ENCODE measurements at places on chromosomes 4 and X.

- peak; percentile 24 for DNase-seq
These were observed 26.5 kb upstream of the IRAK1 start for GRCh38 chrX:154046031-154046781.

GRCh38 chrX:64192673-64193072 is 12.8 kb downstream of the AMER1 start:
- DNase-seq: no peak

- DNase-seq: no peak
These were observed 1092.3 kb downstream of the ARAP2 start for GRCh38 chr4:35151816-35152572.

GRCh38 chr4:130563889-130564418 is 1468.0 kb downstream of the C4orf33 start:
- DNase-seq: no peak

DNA sequence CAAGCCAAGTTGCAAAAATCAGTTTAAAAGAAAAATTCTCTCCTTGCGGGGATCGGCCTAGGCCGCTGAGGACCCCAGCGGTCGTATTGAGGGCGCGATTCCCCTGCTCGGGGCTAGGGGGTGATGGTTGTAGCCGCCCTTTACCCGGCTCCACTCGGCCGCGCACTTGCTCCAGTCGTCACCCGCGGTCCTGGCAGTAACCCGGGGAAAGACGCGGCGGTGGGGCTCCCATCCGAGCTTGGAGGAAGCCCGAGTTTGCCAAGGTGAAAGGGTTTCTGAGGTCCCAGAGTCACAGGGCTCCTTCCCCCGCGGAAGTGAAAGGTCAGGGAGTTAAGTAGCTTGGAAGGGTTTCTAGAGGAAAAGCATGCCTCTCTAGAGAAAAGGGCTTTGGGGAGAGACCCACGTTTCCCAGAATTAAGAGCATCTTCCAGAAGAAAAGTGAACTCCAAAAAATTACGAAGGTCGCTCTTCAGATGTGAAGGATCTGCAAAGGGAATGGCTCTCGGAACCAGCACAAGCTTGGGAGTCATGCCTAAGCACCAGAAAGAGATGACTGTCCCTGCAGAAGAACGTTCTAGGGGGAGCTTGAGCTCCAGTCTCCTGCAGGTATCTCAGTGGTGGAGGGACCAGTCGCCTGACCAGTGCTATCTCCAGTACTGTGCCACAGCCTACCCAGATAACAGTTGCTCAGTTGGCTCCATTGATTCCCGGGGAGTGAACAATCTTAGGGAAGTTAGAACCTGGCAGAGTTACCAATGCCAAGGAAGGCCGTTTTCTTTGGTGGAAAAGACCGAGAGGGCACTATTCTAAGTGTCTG is 875 bp downstream of the LAP3 start:
- DNase-seq: peak; percentile 19

DNA sequence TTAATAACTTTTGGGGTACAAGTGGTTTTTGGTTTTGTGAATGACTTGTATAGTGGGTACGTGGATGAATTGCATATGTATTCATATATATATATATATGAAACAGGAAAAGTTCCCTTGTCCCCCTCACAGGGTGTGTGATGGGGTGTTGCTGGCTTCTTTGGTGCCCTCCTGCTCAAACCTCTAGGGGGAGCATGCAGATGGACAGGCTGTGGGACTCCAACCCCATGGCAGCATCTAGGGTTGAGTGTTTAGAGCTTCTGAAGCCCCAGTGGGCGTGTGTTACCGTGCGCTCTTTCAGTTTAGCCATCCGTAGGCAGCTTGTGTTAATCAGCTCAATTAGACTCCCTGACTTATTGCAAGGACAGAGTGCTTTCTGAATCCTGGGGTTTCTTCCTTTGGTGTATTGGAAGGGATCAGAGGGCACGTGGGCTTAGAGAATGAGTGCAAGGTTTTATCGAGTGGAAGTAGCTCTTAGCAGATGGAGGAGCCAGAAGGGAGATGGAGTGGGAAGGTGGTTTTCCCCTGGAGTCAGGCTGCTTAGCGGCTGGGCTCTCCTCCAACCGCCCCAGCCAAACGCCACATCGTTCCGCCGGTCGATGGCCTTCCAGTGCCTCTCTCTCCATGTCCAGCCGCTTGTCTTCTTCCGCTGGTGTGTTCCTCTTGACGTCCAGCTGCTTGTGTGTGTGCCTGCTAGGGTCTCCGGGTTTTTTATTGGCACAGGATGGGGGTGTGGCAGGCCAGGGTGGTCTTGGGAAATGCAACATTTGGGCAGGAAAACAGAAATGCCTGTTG is 674.4 kb upstream of the LCORL start:
- DNase-seq: no peak

DNA sequence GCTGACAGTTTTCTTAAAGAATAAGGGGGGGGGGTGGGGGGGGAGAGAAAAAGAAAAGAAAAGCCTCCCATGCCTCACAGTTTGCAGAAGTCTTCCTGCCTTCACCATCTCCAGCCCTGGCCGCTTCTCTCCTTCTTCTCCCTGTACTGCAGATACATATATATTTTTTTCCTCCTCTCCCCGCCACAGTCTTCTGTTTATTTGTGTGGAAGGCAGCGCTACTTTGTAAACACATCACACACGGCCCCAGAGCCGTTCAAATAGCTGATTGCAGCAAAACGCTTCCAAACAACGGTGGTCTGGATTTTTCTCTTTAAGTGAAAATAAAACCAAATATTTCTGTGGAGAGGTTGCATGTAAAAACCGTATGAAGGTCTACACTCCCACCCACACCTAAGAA is 732 bp downstream of the NLGN4X start:
- no peak for DNase-seq

DNA sequence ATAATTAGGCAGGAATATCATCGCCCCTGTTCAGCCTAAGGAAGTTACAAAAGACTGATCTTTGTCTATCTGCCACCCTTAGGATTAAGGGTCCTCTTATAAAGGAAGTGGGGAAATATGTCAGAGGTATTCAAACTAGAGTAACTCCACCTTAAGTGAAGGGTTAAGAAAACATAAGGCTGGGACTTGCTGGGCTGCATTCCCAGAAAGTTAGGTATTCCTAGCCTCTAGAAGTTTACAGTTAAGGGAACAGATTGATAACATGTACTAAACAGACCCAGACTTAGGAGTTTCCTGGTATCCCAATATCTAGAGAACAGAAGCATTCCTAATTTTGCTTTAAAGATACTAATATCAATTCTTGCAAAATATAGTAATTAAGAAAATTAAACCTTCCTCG is 6.0 kb downstream of the CXCL2 start:
- DNase-seq: no peak

DNA sequence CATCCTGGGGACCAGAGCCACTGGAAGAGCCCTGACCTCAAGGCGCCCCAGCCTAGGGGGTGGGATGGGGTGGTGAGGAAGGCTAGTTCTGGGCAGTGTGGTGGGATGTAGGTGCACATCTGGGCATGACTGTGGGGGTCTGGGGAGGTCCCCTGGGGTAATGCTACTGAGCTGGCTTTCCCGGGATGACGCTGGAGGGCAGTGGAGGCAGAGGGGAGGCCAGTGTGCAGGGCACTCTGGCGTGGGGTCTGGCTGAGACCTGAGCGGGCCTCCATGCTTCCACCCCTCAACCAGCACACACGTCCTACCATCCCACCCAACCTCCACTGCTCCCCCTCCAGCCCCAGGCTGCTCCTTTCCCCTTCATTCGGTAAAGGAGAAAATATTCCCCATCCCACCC is 4.8 kb upstream of the SH3BP2 start:
- no peak for DNase-seq

DNA sequence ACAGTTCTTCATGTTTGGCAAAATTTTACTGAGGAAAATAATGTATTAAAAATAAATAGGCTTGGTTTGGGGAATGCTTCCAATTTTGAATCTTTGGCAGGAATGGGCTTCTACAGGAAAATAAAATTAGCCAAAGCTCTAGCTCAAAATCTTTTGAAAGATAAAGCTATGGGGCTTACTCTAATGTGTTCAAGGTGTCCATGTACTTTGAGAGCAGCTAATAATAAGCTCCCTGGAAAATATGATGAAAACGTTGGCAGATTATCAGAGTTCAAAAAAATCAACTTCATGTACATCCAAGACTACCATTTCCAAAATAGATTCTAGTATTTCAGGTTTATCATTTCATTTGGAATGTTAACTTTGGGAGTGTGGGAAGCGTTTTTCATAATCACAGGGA is 158.4 kb downstream of the EMCN start:
- no peak for DNase-seq

DNA sequence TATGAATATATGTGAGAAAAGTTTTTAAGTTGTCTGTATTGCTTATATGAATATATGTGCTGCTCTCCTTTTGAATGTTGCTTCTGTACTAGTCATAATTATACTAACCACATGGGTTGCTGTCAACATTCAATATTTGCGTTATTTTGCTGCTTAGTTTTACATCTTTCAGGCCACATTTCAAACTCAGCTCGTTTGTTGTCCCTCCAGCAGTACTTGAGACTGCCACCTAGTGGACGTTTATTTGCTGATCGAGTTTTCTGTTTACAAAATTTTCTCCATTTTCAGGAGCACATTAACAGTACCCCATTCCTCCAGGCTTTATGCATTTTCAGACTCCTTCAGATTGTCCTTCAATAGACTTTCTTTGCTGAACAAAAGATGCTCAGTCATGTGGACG is 75.8 kb downstream of the NUDT11 start:
- peak; percentile 25 for DNase-seq

GRCh38 chr4:107823870-107824349 is 822 bp upstream of the SGMS2 start:
- peak; percentile 25 for DNase-seq

GRCh38 chr4:62482355-62482754 is 1282.2 kb downstream of the ADGRL3 start:
- DNase-seq: no peak

GRCh38 chrX:27466051-27466450 is 2.9 kb upstream of the PPP4R3C start:
- no peak for DNase-seq

DNA sequence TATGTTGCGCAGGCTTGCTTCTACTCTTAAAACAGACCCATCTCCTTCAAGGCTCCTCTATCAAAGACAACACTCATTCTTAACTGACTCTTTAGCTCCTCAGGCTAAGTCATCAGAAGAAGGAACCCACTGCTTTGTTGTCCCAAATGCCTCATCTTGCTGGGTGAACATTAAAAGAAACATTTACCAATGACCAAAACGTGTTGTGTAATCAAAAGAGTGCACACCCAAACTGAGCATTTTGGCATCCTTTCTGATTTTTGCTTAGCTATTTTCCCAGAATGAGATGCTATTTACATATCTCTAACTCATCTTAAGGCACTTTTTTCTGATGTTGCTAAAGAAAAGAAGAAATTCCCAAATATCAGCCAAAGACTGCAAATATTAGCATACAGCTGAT is 131.7 kb upstream of the VCX3A start:
- no peak for DNase-seq

DNA sequence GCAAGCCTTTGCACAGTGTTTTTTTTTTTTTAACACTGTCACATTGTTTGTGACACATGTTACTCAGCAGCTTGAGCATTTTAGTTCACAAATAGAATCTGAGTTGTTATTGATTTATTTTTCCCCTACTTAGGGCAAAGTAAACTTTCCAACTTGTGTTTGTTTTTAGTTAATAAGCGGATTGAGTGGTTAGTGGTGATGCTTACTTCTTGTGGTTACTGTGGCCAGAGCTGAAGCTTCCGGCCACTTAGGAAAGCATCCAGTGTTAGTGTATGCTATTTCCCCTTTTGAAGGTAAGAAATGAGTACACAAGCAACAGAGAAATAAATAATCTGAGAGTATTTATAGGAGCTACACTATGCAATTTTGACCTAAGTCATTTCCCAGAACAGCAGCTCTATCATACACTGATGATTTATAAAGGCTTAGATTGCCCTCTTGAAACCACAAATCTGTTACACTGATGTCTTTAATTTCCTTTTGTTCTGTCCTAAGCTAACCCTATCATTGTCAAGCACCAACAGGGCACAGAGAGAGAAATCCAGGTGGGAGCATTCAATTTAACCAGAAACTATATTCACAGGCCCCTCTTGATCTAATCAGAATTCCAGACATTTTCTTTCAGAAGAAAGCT is 2464.6 kb downstream of the PCDH7 start:
- DNase-seq: no peak

DNA sequence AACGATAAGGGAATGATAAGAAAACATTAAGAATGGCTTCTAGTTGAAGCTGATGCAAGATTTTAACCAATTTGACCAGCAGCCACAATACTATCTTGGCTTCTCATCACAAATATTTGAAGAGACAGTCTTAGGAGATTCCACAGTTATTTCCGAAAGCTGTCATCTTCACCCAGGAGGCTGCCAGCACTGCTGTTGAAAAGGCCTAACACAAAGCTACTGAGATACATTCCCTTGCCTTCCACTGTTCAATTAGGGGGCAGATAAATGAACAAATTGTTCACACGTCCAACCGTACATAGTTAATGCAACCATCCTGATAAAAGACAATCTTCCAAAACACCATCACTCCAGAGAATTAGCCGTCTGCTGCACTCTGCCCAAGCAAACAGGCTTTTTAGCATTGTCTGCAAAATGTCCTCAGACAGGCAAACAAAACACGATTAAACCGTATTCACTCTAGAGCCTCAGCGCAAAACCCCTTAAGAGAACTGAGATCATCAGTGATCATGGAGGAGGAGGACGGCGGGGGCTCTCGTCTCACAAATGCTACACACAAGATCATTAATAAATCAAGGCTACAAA is 189.8 kb upstream of the PSAPL1 start:
- no peak for DNase-seq

- no peak for DNase-seq
These were observed 2.2 kb downstream of the MXD4 start for GRCh38 chr4:2259541-2260343.
